ENCODE measurements at places on chromosomes 5 and 9.

DNA sequence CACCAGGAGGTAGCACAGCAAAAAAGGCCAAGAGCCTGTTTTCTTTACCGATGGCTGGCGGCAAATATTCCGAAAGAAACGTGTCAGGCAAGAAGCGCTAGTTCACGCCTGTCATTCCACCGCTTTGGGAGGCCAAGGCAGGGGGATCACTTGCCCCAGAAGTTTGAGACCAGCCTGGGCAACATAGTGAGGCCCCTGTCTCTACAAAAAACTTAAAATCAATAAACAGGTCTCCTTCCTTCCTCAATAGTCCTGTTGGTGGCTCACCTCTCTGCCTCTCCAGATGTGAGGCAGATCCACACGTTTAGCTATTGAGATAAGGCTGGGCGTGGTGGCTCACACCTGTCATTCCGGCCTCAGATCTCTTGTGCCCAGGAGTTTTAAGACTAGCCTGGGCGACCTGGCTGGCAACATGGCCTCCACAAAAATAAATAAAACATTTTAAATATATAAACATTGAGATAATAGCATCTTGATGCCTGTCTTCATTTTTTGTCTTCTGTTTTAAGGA is 1.3 kb upstream of the TMEM250 start:
- DNase-seq: no peak

DNA sequence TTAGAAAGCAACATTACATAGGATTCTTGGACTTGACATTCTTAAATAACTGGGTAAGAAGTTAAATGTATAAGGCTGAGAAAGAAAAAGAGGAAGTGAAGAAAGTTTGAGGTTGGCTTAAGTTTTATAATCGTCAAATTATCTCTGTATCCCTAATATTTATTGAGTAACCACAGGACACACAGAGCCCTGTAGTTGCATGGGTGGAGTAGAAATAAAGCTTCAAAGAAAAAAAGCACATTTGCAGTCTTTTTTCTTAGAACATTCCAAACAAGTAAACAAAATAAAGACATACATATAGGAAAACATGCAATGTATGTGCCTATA is 137.0 kb downstream of the CCDC192 start:
- DNase-seq: no peak

DNA sequence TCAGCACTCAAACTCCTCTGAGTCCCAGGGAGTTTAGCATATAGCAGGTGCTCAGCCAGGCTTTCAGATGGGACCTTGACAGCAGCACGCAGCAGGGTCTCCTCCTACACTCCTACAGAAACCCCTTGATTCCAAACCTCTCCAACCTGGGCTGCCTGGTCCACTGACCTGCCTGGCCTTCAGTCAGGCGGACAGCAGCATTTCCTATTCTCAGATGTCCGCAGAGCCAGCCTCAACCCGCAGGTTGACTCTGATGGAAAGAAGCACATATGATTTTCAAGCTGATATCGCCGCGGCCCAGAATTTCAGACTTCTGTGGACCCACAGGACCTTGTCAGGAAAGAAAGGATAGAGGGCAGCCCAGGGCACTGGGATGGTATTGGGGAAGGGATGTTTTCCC is 5.3 kb upstream of the SLC25A48 start:
- DNase-seq: no peak

DNA sequence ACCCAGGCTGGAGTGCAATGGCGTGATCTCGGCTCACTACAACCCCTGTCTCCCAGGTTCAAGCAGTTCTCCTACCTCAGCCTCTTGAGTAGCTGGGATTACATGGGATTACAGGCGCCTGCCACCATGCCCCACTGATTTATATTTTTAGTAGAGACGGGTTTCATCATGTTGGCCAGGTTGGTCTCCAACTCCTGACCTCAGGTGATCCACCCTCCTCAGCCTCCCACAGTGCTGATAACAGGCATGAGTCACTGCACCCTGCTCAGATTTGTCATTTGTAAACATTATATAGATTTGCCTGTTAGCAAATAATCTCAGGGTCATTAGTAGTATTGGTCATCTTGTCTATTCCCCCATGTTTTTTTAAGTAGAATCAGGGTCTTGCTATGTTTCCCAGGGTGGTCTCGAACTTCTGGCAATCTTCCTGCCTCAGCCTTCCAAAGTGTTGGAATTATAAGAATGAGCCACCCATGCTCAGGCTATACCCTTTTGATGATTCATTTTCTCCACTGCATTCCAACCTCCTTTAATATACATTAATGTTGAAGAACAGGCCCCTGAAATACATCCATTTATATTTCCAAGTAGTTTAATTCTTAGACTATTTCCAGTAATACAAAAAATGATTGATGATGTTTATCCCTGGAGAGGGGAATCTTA is 17.3 kb downstream of the CENPH start:
- DNase-seq: no peak

DNA sequence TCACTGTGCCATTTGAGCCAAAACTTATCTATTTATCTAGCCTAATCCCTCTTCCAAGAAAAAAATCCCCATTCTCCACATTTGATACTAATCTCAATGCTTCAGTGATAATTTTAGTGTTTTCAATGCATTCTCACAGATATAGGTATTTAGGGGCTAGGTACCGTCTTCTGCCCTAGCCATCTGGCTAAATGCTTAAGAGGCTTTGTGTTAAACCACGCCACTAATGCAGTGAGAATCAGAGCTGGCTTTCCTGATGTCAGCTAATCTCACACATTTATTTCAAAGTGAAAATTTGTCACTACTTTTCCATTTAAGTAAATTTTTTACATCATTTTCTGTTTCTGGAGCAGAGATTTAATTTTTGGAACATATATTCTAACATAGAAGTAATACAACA is 479.7 kb downstream of the MAN2A1 start:
- DNase-seq: no peak

GRCh38 chr5:107389130-107389774 is 281.5 kb downstream of the EFNA5 start:
- no peak for DNase-seq

DNA sequence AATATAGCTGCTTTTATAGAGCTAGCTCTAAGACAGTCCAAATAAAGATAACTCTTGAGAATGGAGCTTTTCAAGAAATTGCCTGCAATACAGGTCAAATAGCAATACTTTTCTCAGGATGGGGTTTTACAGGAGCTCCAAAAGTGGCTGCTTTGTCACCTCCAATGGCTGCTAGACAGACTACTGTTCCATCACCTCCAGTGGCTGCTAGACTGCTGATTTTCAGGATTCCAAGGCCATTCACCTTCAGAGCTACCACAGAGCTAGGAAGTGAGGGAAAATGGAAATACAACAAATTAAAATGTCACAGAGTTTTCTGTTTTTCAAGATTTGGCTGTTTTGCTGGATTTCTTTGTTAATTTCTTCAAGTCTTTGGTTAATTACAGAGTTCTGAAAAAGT is 8.5 kb upstream of the ITGA1 start:
- DNase-seq: no peak

DNA sequence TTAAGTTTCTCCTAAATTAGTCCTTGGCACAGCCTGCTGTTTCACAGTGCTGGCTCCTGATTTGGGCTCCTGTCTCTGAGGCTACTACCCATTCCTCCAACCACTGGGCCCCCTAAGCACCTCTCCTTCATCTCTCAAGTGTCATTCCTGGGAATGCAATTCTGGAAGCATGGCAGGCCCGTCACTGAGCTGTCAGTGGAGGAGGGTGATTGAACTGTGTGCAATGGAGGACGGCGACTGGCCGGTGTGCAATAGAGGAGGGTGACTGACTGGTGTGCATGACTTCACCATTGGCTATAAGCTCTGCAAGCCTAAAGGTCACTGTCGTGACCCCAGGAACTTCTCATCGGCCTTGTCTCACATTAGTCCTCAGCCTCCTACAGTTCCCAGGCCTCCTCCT is 12.4 kb upstream of the IL17B start:
- DNase-seq: no peak

DNA sequence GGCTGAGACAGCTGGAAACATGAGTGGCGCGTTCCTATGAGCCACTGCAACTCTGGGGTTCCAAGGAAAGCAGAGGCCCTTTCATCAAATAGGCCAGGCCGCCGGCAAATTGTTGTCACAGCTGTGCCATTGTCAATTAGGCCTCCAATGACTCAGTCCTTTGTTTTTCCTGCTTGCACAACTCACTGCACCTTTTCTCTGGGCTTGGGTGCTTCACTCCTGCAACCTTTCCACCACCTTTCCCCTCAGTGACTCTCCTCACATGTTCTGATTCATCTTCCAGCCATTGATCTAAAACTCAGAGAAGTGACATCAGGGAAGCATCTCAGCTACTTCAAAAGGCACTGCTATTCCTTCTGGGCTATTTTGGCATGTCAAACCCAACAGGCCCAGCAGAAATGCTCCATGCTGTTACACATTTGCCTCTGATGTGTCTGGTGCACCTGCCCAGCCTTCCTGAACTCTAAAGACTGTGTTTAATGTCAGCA is 653.7 kb downstream of the NR2F1-AS1 start:
- no peak for DNase-seq

DNA sequence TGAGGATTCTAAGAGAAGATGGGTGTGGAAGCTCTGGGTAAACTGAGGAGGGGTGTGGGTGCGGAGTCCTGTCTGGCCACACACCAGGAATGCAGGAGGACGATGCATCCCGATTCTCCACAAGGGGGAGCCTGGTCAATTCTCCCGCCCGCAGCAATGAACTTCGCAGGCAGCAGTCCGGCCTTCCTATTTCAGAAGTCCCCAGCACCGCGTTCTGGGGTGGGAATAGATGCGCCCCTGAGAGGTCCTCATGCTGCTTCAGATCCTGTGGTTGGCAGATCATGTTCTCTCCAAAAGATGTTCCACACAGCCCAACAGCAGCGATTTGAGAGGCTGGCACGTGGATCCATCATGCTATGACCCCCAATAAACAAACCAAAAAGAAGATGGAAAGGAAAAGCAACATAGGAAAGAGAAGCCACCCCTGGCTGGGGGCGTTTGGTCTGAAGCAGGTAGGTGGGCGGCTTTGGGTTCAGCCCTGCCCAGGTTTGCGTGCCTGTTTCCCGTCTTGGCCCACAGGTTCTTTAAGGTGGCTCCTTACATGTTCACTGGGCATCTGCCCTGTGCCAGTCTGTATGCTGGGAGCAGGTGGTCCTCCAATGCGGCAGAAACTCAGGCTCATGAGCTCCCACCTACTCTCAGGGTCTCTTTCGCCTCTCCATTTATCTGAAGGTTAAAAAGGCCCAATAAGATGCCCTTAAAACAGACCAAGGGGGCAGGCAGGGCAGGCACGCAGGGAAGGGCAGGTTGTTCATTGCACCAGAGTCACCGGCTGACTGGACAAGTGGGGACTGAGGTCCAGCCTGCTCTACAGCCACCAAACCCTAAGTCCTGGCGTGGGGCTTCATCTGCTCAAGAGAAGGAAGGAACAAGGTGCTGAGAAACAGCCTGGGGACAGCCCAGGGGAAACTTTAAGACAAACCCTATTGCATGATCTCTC is 171.6 kb downstream of the PAX5 start:
- no peak for DNase-seq

- DNase-seq: no peak
Observed at GRCh38 chr5:10266137-10266536, 16.1 kb downstream of the CCT5 start.

DNA sequence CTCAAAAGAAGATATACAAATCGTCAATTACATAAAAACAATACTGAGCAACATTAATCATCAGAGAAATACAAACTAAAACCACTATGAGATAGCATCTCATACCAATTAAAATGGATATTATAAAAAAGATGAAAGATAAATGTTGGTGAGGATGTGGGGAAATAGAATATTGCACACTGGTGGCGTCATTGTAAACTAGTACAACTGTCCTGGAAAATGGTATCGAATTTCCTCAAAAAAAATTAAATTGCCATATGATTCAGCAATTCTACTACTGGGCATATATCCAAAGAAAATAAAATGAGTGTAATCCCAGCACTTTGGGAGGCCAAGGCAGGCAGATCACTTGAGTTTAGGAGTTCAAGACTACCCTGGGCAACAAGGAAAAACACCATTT is 326.0 kb upstream of the FTMT start:
- DNase-seq: no peak

- DNase-seq: no peak
Observed at GRCh38 chr9:98182889-98183599, 9.4 kb downstream of the CORO2A start.

DNA sequence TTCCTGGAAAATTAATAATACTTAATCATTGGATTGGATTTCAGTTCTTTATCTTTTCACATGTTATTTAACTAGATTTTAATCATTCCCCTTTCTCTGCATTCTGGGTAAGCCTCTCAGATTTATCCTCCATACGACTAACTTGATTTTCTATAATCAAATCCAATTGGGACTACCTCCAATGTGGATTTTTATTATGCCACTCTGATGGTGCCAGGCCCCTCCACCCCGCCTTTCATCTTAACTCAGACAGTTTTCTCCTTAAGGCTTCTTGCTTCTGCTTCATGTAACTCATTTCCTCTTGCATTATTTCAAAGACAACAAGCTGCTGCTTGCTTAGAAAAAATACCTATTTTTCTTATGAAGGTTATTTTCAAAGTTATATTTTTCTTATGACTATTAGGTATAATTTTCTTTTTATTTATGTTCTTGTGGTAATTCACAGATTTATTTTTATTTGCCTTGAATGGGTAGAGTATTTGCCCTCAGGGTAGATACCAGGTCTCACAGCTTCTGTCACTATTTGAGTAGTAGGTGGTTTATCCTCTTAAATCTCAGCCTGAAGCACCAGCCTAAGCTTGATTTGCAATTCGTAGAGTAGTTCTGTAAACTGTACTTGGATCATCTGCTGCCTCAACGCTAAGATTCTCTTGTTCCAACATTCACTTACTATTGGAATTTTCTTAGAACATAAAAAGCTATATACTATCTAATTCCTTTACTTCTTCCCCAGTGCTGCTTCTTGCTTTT is 659.0 kb upstream of the ARRDC3 start:
- DNase-seq: no peak

- DNase-seq: no peak
Observed at GRCh38 chr5:68332556-68332955, 117.0 kb downstream of the PIK3R1 start.

DNA sequence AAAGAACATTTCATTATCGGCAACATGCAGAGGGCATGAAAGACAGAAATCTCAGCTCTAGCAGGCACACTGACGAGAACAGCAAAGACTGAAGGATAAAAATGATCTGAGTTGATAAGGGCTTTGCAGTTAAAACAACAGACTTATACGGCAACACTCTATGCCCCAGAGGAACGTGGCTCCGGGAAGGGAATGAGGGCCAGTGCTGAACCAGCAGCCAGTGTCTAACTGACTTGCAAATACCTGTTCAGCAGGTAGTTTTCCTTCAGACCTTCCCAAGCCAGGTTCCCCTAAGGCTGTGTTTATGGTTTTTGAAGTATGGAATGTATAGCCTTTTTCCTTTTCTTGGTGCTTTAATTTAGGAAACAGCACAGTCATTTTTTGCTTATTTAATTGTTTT is 121.3 kb upstream of the CDH18 start:
- DNase-seq: no peak
